Right kidney (tissue), 9 donors: ENCODE measurements at places on chromosomes 3 and 15.
A peak's percentile ranks its signal among the peaks of the same experiment; 100 is the strongest.

- DNase-seq = no peak
These were observed 3.0 kb upstream of the PLCD1 start for GRCh38 chr3:38032328-38032865.

DNA sequence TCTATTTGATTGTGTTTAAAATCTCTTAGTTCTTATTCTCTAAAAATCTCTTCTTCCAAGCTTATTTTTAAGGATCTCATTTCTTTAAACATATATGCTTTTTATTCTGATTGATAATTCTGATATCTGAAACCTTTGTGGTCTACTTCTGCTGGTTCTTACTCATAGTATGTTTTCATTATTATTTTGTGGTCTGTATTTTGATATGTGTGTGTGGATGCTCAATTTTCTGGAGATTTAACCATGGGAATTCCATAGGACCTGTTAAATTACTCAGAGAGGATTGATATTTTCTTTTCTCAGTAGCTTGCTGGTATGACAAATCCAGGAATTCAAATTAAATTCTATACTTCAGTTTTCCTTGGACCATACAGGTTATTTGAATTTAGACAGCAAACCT, 14.7 kb upstream of the HHLA2 start:
- DNase-seq = no peak

DNA sequence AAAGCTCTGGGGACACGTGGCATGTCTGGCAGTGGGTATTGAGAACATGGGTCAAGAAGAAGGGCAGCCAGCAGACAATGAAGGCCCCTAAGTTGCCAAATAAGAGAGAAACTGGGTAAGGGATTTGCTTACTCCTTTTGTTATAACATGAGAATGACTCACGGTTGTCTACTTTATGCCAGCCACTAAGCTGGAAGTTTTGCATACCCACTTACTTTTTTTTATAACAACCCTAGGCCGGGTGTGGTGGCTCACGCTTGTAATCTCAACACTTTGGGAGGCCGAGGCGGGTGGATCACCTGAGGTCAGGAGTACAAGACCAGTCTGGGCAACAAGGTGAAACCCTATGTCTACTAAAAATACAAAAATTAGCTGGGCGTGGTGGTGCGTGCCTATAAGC, 50.0 kb downstream of the DRD3 start:
- no peak for DNase-seq

- no peak for DNase-seq
These were observed 94.1 kb downstream of the FAM43A start for GRCh38 chr3:194779729-194780224.

GRCh38 chr15:66369773-66370651, 13.5 kb upstream of the TIPIN start:
- peak; percentile 31 for DNase-seq

DNA sequence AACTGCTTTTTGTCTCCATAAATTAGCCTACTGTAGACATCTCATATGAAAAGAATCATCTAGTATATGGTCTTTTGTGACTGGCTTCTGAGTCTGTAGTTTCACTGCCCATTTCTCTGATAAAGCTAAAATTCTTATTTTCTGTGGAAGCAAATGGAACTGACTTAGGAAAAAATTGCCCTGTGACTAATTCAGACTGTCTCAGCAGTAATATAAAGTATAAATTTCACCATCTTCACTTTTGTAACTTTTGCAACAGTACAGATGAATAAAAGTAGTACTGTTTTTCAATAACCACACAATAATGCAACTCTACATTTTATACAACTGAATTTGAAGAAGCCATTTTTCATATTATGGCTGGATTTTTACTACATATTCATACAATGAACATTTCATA, 104.1 kb downstream of the TBC1D5 start:
- no peak for DNase-seq

- DNase-seq = no peak
These were observed 421.4 kb downstream of the SHQ1 start for GRCh38 chr3:72426618-72427397.

- peak; percentile 49 for DNase-seq
These were observed at the start of gene ANKRD28 for GRCh38 chr3:15797642-15798303. Gene ANKRD28 (minus strand): TSS chr3:15797979. CDS start chr3:15796521, 1,458 bp downstream.

- DNase-seq = no peak
These were observed 304.1 kb upstream of the MME start for GRCh38 chr3:154775821-154776548.
